Activated CD4-positive, CD25-positive, alpha-beta regulatory T cell (primary cell): ENCODE measurements at places on chromosomes 1 and 21.

DNA sequence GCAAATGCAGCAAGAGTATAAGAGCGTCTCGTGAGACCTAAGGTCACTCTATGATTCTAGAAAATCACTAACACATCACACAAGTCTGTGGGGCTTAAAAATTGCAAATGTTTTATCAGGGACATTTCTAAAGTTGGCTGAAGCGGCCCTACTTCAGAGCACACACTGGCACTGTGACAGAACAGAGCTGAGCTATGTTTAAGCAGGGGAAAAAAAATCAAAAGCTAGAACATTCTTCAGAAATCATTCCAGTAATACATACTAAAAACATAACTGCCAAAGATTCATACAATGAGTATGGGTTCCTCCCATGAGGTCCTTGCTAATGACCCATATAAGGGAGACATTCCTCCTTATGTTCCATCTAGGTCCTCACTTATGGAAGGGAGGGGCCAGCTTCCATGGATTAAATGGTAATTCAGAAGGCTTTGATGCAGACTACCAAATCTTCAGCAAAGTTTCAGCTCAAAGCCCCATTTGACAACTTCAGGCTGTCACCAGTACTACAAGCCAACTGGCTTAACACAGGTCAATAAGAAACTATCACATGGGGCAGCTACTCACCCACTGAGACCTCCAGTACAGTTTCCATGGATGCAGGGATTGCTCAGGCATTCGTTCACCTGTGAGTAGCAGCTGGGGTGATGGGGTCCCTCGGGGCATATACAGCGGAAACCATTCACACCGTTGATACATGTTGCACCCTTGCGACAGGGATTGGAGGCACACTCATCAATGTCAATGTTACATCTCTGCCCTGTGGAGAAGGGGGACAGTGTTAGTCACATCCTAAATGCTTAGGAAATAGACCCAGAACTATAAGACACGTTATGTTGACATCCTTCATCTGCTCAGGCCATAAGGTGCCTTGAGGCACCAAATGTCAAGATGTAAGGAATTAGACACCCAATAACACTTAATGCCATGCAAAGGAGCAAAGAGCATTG lies 58.4 kb upstream of the ADAM30 start:
- no peak for DNase-seq

GRCh38 chr1:161163793-161164192 lies 2.4 kb upstream of the PPOX start:
- DNase-seq, result no peak

DNA sequence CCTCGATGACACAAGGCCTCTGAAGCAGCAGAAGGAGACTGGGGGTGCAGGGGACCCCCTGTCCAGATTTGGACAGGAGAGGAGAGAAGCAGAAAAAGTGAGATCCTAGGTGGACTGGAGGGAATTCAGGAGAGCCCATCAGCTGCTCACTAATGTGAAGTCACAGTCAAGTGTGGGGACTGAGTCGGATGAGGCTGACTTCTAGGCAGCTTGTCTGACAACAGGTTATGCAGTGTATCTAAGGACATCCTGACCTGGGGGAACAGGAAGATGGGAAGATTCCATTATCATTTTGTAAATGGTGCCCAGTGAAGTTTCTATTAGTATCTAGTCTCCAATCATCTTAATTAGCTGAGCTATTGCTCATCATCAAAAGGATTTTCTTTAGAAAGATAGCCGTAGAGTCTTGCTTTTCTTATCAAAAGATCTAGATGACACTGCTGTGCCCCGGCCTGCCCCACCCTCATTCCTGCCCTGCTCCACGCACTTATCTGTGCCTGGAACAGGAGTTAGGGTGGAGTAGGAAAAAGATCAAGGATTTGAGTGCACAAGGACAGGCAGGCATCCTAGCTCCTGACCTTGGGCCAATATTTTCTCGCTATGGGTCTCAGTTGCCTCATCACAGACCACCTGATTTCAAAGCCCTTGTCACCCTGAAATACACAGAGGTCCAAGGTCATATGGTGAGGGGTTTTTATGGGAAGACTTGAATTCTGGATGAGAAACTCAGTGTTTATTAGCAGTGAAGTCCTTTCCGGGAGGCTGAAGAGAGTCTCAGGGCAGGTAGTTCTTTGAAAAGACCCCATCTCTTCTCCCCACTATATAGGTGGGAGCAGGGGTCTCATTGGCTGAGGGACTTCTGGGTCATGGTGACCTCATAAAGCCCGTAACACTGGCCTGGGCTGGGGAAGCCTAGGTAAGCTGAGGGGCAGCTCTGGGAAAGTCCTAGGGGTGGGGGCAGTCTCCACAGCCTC lies at the start of gene MROH7:
TSS of gene MROH7 (plus strand) at position 924 of the 974 bp plus-strand sequence. CDS start 11,141 bp downstream, outside the sequence.
- DNase-seq, result no peak

DNA sequence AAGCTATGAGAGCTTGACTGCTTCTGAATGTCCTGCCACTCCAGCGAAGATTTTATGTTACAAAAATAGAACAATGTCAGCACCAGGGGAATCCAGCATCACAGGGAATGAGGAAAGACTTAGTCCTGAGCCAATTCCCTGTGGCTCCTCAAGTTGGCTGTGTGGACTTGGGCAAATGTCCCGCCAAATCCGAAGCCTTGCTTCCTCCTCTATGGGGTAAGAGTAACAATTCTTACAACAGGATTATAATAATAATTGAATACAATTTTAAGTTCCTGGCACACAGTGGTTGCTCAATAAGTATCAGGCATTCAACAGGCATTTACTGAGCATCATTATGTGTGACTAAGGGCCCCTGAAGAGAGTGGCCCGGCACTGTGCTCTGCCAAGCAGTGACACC lies 44.4 kb downstream of the STPG1 start:
- no peak for DNase-seq

DNA sequence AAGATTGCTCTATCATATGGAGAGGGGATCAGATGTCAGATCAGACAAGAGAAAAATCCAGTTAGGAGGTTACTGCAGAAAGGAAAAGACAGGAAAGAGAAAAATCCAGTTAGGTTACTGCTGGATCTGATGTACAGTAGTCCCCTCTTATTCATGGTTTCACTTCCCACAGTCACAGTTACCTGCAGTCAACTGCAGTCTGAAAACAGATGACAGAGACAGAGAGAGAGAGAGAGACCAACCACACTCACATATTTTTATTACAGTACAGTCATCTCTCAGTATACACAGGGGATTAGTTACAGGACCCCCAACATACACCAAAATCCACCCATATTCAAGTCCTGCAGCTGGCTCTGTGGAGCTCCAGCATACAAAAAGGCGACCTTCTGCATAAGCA lies 29.3 kb downstream of the NUP133 start:
- DNase-seq, result no peak

DNA sequence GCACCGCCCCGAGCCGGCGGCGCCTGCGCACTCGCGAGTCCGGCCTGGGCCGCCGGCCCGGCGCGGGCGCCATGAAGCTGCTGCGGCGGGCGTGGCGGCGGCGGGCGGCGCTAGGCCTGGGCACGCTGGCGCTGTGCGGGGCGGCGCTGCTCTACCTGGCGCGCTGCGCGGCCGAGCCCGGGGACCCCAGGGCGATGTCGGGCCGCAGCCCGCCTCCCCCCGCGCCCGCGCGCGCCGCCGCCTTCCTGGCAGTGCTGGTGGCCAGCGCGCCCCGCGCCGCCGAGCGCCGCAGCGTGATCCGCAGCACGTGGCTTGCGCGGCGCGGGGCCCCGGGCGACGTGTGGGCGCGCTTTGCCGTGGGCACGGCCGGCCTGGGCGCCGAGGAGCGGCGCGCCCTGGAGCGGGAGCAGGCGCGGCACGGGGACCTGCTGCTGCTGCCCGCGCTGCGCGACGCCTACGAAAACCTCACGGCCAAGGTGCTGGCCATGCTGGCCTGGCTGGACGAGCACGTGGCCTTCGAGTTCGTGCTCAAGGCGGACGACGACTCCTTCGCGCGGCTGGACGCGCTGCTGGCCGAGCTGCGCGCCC lies at the start of gene B3GALT6:
TSS of gene B3GALT6 (plus strand) at position 30 of the 588 bp plus-strand sequence. CDS start at position 72, 42 bp downstream.
- DNase-seq, result no peak

GRCh38 chr1:6861075-6861724 lies 75.9 kb downstream of the CAMTA1 start:
- no peak for DNase-seq

DNA sequence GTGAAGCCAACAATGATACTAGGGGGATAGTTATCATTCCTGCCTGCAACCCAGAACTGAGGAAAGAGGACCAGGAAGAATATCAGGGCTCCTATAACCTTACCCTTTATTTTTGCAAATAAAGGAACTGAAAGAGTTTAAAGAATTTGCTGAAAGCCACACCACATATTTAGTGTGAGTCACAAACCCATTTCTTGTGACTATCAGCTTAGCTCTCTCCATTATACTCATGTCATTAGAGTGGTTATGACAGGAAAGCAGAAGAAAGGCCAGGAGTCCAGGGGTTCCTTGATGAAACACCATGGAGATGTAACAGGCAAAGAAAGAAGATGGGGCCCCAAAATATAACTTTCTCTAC lies 141.1 kb upstream of the SAMSN1 start:
- no peak for DNase-seq

- no peak for DNase-seq
Observed at GRCh38 chr1:12370333-12370975, 140.6 kb downstream of the VPS13D start.

DNA sequence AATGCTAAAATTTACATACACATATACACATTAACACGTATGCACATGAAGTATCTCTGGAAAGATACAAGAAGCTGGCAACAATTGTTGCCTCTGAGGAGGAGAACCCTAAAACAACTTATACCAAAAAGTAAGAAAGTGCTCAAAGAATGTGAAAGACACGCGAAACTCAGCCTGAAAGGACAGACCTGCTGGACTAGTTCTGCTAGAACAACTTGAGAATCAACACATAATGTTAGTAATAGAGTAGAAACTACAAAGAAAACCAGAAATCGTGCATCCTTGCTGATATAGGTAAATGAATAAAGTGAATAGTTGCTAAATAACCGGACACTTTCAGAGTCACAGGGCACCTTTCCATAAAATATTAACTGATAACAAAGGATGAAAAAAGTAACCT lies 242.5 kb downstream of the RERE start:
- no peak for DNase-seq
